NCI-H2081 treated with DMSO at 0.1 percent for 48 hours (cell line): ENCODE measurements at places on chromosomes 16 and 17.
A peak's percentile ranks its signal among the peaks of the same experiment; 100 is the strongest.

DNA sequence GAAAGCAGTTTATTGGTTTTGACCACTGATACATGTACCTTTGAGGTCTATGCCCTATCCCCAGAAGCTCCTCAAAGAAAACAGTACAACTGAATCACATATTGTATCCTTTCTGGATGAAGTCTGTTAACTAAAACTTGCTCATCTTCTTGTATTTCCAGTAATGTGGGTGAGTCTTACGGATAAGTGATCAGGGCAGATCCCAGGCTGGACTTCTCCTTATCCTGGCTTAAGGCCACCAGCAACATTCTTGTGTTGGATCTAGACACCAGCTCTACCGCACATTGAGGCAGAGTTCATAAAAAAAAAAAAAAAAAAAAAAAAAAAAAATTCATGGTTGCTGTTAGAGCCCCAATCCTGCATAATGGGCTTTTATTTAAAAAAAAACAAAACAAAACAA, 536.7 kb upstream of the HSBP1 start:
- no peak for DNase-seq

DNA sequence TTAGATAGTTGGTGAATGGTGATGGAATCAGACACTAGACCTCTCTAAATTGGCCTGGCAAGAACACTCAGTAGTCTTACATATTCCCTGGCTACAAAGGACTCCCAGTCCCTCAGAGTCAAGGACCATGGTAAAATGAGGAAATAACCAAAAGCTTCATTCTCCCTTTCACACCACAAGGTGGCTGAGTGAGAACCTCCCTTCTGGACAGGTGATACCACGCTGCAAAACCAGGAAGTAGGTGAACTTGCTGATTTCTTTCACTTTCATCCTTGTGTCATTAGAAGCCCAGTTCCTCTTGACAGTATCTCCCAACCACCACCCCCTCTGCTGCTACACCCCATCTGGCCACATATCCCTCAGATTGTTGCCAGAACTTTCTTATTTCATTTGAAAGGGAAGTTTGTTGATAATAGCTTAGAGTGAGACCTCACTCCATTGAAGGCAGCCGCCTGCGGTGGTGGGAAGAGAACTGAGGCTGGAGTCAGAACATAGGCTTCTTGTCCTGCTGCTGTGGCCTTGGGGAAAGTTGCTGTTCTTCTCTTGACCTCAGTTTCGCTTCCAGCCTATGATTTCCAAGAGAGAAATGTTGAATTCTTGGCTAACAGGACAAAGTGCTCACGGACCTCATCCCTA, 290.6 kb upstream of the CCL2 start:
- no peak for DNase-seq

DNA sequence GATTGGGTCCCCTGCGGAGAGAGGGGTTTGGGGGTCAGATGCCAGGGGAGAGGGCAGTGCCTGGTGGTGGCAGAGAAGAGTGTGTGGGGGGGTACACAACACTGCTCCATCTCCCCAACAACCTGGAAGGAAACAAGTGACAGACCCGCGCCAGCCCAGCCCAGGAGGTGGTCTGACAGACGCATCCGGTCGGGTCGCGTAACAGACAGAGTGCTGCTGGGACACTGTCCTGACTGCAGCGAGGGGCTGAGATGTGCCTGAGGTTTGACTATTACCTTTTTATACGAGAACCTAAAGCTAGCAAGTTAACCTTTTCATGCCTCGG, 16.2 kb downstream of the UNC13D start:
- DNase-seq, result no peak

DNA sequence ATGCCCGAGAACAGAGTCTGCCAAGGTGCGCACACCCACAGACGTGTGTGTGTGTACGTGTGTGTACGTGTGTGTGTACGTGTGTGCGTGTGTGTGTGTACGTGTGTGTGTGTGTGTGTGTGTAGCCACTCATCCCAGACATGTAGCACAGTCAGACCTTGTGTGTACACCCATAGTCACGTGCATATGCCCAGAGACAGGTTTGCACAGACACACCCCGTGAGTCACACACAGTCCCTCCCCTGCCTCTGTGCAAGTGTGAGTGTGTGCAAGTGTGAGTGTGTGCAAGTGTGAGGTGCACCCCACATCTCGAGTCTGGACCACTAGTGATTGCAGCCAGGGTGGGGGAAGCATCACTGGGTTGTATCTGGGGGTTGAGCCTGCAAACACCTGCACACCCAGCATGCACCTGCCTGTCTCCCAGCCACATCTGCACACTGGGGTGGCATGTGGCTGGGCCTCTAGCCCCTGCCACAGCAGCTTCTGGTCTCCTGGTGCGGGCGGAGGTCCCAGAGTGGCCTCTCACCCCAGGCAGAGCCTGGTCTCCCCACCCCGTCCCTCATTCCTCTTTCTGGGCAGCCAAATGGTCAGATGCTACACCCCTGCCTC, 23.6 kb downstream of the BAHCC1 start:
- DNase-seq, result no peak

GRCh38 chr16:87700406-87701077, 65.2 kb downstream of the KLHDC4 start:
- DNase-seq, result no peak

GRCh38 chr17:17060001-17060922, 18.0 kb downstream of the MPRIP start:
- DNase-seq, result no peak

DNA sequence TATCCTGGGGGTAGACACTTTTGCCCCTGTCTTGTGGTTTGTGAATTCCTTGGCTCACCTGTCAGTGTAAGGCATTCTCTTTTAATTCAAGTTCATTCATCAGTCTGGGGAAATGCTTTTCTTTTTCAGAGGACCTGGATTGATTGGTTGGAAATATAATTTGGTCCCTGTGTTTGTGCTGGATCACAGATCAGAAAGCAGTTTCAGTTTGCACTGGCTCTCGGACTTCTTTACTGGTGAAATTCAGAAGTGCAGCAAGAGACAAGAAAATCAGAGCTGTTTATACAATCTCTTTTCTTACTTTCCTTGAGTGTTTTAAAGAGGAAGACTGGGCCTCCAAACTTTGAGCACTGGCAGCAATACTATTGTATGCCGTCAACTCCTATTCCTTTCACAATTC, 161.8 kb upstream of the KCNJ16 start:
- no peak for DNase-seq

GRCh38 chr16:81106826-81107503, 10.8 kb upstream of the GCSH start:
- DNase-seq, result no peak

- DNase-seq, result no peak
Observed at GRCh38 chr16:23005951-23006350, 143.3 kb downstream of the USP31 start.

DNA sequence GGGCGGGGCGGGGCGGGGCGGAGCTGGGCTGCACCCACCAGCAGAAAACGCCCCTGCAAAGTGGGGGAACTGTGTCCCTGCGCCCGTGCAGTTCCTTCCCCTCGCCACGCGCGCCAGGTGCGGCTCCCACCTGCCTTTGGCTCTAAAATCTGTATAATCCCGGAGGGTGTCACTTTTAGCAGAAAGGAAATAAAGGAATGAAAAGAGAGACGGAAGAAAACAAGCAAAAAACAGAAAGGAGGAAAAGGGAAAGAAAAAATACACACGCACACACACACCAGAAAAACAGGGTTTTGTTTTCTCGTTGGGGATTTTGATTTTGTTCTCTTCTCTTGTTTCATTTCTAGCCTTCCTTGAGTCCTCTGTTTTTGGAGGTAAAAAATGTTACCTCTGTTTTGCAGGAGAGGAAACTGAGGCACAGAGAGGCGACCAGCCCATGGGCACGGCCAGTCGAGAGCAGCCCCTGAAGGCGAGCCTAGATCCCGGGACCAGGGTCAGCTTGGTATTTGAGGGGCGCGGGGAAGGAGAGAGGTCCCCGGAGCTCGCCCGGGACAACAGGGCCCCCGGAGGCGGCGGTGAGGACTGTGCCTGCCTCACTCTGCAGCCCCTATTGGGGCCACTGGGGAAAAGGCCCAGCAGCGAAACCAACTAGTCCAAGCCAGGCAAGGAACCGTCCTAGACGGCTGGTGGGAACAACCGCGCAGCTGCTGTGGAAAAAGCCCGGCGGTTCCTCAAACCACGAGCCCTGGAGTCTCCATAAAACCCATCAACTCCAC, 594 bp upstream of the CARHSP1 start:
- DNase-seq, result no peak

GRCh38 chr16:10383626-10384025, 2.2 kb upstream of the ATF7IP2 start:
- DNase-seq, result no peak

DNA sequence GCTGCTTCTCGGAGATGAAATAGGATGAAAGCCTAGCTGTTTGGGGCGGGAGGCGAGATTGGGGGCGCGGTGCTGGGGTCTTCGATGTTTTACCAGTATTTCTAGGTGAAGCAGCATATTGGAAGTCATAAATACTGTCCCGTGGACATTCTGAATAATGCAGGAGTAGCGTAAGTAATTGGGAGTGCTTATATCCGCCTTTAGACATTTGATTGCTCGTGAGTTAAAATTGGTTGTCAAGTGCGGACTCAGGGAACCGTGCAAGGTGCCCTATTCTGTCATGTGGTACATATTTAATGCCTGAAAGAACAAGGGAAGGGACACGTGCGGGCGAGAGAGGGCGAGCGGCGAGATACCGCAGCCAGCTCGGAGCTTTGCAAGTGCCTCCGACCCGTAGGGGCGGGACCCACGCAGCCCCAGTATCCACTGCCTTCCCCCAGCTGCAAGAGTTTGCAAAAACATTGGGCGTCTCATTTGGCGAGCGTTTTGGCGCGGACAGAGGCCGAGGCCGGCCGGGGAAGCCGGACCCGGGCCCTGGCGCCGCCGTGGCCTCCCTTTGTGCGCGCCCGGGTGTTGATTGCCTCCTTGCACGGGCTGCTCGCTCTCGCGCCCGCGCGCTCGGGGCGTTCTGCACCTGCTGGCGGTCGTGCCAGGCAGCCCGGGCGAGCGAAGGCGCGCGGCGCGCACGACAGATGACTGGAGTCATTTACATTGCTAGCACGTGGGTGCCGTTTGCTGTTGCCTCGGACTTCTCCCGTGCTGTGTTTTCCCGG, 849.8 kb upstream of the RBFOX1 start:
- no peak for DNase-seq

GRCh38 chr17:44527954-44528353, 24.7 kb upstream of the GPATCH8 start:
- no peak for DNase-seq

- DNase-seq, result no peak
Observed at GRCh38 chr17:3732210-3732621, 8.5 kb downstream of the HASPIN start.

GRCh38 chr16:48366165-48367093, 18.8 kb downstream of the SIAH1 start:
- DNase-seq, result no peak

GRCh38 chr17:75689441-75689873, 22.3 kb downstream of the SAP30BP start:
- no peak for DNase-seq

GRCh38 chr16:49986351-49987124, 38.5 kb upstream of the CNEP1R1 start:
- DNase-seq, result no peak

- DNase-seq, result peak; percentile 35
Observed at GRCh38 chr17:44627513-44628242, 28.6 kb upstream of the MEIOC start.

GRCh38 chr17:16259926-16260325, 42.9 kb downstream of the PIGL start:
- no peak for DNase-seq

DNA sequence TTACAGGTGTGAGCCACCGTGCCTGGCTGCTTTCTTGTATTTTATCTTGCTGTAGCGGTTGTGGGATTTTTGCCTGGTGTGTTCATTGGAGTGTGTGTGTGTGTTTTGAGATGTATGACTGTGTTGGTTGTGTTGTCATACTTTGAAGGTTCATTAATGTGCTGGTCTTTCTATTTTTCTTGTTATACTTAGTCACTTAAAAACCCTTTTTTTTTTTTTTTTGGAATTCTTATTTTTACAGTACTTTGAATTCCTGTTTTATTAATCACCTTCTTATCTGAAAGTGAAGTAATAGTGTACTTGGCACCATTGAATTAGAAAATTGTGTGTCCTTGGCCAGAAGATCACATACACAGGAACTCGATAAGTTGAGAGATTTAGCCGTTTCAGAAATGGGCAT, 30.2 kb downstream of the TENT4B start:
- no peak for DNase-seq

DNA sequence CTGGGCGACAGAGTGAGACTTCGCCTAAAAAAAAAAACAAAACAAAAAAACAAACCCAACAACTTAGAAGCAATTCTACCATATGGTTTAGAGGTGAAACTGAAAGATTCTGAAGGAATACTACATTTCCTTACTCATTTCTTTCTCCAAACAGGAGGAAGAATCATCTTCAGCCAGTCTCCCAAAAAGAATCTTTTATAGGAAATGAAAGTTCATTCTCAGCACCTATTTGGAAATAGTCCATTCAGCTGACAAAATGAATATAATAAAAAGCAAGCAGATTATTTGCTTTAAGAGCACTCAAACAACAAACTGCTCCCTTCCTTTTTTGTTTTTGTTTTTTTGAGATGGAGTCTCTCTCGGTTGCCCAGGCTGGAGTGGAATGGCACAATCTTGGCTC, 17.7 kb downstream of the GRB2 start:
- no peak for DNase-seq

DNA sequence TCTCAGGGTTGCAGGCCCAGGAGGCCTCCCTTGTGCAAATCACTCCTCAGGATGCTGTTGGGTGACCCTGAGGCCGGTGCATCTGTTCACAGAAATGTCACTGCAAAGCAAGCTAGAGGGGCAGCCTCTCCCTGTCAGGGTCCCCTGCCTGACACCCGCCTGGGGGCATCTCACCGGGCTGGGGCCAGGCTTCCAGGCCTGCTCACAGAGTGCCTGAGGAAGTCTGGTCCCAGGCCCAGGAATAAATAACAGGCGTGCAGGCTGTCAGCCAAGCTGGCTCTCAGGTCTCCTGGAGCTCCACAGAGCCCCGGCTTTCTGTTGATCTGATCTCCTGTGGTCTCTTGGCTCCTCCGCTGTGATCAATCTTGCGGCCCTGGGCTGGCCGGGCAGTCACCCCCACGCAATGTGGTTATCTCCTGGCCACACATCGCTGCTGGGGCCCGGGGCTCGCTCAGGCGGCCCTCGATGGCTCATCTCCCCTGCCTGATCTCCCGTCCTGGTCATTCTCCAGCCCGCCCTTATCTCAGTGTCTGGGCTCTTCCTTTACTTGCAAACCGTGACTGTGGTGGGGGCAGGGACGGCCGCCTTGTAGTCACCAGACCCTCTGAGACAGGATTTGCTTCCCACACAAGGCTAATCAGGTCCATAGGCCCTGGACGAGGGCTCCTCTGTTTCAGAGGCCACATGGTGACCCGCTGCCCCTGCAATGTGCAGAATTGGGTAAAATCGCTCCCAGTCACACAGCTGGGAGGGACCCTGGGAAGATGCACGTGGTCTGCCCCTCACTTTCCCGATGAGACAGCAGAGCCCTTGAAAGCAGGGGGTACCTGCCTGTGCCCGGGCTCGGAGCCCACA, 231.2 kb upstream of the GSE1 start:
- no peak for DNase-seq
